Kidney tubule cell (primary cell): ENCODE measurements at places on chromosomes 2 and 18.

DNA sequence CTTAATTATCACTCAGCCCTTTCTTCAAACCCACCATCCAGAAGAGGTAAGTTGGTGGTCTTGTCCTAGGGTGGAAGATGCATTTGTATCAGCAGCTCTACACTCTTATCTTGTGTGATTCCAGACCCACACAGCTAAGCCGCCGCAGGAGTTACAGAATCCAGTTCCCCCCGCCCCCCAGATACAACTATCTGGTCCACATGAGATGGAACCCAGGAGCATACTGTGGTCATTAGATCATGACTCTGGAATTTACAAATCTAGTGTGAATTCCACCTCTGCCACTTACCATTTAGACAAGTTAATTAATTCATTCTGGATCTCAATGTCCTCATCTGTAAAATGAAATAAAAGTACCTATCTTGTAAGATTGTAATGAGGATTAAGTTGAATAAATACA is 486.4 kb downstream of the BCL11A start:
- DNase-seq: no peak

GRCh38 chr2:167820488-167820887 is 426.9 kb downstream of the STK39 start:
- DNase-seq: no peak

DNA sequence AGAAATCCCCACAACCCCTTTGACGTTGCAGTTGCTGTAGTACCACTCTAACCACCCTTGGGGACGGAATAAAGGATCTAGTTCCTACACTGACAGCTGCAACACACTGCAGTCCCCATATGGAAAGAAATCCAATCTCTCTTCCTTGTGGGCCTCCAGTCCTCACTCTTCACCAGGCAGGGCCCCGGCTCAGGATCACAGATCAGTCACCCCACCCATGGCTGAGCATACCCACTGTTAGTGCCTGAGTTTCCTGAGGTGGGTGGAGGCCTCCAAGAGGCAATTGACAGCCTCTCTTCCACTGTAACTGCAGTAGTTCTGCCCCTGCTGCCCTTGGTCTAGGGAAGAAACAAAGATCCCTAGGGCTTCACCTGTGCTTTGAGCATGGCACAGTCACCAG is 670.0 kb upstream of the CDH2 start:
- DNase-seq: no peak

GRCh38 chr2:135882415-135882814 is 6.2 kb upstream of the MCM6 start:
- DNase-seq: no peak

- no peak for DNase-seq
Observed at GRCh38 chr2:108129636-108130035, 110.1 kb upstream of the SULT1C3 start.

- no peak for DNase-seq
Observed at GRCh38 chr2:68371138-68371537, 6.1 kb downstream of the PLEK start.

DNA sequence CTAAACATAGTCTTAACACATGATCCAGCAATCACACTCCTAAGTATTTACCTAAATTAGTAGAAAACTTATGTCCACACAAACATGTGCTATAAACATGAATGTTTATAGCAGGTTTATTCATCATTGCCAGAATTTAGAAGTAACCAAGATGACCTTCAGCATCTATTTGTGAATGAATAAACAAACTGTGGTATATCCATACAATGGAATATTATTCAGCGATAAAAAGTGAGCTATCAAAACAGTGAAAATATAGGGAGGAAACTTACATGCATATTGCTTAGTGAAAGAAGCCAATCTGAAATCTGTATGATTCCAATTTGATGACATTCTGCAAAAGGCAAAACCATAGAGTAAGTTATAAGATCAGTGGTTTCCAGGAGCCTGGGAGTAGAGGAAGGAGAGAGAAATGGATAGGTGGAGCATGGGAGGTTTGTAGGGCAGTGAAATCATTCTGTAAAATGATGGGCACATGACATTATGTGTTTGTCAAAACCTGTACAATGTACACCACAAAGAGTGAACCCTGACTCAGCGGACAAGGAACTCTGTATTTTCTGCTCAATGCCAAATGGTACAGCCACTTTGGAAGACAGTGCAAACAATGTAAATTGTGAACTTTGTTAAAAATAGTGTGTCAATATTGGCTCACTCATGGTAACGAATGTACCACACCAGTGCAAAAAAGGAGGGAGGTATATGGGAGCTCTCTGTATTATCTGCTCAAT is 61.9 kb upstream of the IGFBP2 start:
- no peak for DNase-seq

DNA sequence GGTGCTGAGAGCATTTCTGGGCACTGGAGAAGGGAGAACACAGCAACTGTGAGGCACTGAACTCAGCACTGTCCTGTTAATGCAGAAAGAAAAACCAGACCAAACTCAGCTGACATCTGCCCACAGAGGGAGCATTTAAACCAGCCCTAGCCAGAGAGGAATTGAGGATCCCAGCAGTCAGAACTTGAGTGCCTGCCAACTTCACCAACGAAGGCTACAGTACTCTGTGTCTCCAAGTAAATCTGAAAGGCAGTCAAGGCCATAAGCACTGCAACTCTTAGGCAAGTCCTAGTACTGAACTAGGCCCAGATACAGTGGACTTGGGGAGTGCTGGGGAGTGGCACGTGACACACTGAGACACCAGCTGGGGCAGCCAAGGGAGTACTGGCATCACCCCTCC is 176.2 kb upstream of the ZC3H15 start:
- DNase-seq: no peak

DNA sequence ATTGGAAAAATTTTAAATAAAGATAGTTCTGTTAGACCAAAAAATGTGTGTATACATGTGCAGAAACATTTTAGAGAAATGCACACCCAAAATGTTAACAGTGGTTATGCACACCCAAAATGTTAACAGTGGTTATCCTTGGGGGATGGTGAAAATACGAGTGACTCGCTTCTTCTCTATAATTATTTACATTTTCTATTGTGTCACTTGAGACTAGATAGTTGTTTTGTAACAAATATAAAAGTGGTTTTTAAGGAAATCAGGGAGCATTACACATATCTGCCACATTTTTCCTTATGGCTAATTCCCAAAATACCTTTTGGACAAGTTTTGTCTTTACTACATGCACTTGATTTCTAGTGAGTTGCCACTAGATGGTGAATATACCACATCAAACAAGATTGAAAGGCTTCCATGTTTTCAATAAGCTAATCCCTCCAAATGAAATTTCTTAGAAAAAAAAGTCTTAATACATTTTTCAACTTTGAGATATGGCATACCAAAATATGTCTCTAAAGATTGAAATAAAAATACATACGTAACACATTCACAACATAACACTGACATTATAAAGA is 9.0 kb upstream of the HIBCH start:
- peak; percentile 12 for DNase-seq

GRCh38 chr2:38981003-38981669 is 91.5 kb downstream of the ARHGEF33 start:
- no peak for DNase-seq

DNA sequence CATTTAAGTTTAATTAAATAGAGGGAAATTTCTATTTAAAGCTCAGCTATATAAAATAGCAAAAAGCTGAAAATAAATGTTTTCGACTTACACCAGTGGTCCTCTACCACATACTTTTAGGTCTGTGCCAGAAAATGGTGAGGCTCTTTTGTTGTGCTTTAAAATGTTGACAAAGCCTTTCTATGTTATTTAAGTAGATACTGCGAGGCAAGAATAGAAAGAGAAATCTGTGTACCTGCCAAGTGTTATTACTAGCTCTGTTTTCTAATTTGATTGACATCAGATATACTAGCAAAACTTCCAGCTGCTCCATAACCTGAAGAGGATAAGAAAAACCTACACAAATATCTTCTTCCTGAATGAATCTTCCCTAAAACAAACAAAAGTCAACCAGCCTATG is 53.6 kb downstream of the LPIN2 start:
- DNase-seq: no peak

DNA sequence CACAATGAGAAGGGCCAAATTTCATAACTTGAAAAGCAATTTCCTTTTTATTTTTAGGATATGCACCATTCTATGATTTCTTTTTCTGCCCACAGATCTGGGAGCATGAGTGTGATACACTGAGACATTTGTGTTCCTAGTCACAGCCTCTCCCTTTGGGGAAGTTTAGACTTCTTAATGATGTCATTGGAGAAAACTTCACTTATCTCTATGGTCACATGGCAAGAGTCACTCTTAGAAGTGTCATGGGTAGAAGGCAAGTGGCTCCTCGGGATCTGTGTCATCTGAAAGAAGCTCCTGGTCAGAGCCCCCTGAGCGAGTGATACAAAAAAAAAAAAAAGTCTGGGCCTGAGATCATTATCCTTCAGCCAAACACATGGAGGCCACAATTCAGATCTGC is 62.5 kb upstream of the LGALSL start:
- DNase-seq: peak; percentile 64

DNA sequence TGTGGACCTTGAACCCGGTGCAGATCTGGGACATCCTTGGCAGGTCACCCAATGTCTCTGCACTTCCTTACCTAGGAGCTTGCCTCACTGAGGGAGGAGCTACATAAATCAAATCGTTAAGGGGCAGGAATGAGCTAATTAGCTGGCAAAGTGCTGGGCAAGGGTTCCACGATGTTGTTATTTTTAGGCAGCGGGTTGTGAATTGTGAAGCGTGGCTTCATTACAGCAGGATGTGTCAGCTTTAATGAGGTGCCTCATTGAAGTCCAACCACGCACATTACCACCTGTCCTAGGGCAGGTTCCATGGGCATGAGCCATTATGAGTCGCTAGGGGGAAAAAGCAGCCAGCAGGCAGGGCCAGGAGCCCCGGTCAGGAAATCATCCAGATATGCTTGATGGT is 127.0 kb upstream of the AGAP1 start:
- DNase-seq: peak; percentile 83

GRCh38 chr2:152078662-152079061 is 20.2 kb downstream of the CACNB4 start:
- DNase-seq: no peak

DNA sequence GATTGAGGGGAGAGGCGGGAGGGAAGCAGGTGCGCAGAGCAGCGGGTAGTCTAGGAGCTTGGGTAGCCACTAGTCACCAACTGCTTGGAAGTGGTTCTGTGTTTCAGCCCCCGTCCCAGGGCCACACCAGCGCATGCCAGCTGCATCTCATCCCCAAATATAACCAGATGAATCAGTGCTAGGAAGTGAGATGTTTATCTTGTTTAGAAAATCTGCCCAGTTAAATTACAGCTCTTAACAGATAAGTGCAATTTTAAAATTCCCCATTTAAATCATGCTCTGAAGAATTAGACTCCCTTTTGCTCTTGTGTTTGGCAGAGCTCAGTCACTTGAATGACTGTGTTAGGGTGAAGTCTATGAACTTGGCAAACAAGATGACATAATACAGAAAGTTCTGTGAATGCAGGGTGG is 193.8 kb downstream of the SEPTIN10 start:
- DNase-seq: no peak

DNA sequence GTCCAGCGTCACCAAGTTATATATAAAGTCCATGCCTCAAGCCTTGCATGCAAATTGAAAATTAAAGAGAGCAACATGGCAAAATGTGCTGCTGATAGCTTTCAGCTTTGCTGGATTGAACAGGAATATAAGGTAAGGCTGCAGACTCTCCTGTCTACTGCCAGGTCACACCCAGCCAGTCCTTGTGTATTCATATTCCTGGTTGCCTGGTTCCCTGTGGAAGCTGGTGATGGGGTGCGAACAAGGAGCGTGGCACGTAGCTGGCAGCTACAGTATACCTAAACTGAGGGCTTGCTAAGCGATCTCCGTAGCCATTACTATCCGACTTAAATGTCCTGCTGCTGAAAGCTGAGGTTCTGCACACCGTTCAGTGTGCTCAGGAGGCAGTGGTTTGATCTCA is 50.1 kb upstream of the NOSTRIN start:
- DNase-seq: no peak

- peak; percentile 15 for DNase-seq
Observed at GRCh38 chr2:75079575-75079974, 119.7 kb downstream of the TACR1 start.

DNA sequence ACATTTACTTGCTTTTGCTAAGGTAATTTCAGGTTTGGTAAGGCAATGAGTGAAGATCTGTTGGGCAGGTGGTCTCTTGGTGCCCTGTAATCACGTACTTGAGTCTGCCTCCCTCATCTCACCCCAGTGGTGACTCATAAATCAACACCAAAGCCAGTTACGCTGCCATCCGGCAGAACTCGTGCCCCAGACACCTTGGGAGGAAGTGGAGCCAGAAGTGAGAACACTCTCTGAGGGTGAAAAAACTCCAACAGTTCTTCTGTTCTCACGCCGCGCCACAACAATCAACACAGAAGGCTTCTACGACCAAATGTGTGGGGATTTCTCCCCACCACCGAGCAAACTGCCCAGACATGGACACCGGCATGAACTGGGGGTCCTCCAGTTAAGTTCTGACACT is 206.2 kb downstream of the ARL4C start:
- DNase-seq: peak; percentile 28

GRCh38 chr2:6780765-6781274 is 84.9 kb downstream of the CMPK2 start:
- DNase-seq: peak; percentile 60

- no peak for DNase-seq
Observed at GRCh38 chr18:52340406-52341102, 557 bp downstream of the DCC start.

DNA sequence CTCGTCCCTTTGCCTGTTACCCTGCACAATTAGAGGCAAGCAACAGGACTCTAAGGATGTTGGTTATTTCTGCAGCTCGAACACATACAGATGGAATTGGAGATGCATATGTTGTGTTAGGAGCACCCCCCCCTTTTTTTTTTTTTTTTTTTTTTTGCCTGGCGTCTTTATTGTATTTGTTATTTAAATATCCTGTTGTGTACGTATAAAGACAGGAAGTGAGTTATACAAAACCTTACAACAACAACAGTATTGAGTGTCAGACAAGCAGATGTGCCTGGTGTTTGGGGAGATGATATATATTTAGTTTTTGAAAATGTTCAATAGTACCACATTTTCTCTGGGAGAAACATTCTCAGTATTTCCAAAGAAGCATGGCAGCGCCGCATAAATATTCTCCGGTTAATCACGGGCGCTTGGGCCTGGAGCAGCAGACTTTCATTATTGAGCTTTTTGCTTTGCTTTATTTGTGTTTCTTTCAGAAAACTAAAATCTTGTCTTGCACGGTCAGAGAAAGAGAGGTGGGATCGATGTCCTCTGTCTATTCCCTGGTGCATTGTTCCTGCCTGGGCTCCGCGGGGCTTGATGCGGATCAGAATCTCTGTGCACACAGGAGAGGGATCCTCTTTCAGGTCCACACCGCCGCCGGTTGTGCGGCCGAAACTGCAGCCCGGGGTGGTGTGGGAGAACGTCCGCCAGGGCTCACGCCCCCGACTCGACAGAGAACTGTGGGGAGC is 23.2 kb upstream of the ZNF516 start:
- no peak for DNase-seq

- peak; percentile 71 for DNase-seq
Observed at GRCh38 chr18:48460929-48461583, 51.9 kb upstream of the ZBTB7C start.
